ENCODE measurements at places on chromosomes 6 and 20.

DNA sequence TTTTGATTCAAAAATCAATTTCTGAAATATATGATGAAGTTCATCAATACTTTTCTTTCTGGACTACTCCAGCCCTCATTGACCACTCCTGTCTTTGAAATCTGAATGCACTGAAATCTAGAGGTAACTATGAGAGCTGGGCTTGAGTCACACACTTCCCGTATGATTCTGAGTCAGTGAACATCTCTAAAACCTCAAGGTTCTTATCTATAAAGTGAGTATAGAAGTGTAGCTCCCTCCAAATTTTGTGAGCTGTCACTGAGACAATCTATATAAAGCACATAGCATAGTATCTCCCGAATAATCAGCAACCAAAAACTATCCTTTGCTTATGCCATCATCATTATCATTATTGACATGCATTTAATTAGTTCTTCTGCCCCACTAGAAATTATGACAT is 182.4 kb downstream of the TSHZ2 start:
- DNase-seq: no peak

DNA sequence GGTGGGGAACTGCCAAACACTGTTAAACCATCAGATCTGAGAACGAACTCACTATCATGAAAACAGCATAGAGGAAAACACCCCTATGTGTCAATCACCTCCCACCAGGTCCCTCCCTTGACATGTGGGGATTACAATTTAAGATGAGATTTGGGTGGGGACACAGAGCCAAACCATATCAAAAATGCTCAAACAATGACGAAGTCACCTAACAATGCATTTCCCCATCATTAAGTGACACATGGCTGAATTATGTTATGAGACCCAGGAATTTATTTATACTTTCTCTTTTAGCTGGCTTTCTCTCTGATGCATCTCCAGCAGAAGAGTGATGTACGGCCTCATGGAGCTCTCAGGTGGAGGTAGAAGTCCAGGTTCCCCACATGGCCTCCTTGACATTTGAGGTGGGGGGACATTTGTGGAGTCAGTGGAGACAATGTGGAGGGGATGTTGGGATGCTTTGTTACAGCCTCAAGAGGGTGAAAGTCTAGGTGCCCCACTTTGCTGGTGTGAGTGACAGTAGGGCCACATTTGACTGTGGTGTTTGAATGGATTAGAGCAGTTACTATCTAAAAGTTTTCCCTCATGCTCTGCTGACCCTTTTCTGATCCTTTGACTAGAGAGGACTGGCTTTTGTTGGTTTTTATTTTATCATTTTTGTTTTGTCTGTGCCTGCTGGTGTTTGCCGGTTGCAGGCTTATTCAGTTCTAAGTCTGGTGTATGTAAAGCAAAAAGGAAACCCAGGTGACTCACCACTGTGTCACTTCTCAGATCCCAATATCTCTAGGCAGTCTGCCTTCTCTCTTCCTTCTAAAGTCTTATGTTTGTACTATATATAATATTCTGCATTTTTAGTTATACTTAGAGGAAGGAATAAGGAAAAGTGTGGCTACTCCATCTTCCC is 18.5 kb upstream of the DCBLD1 start:
- no peak for DNase-seq

GRCh38 chr6:135021310-135022049 is 33.1 kb downstream of the HBS1L start:
- DNase-seq: no peak

- DNase-seq: no peak
Measured at GRCh38 chr20:64260239-64260638, 4.7 kb downstream of the PCMTD2 start.

- no peak for DNase-seq
Measured at GRCh38 chr20:63215101-63216040, 560 bp downstream of the YTHDF1 start.

All from CD4-positive, alpha-beta T cell treated with Interleukin-6 at 100 ng/mL for 8 hours (primary cell).